Right ventricle myocardium inferior (tissue), 1 donor: ENCODE measurements at places on chromosomes 1 and 21.

GRCh38 chr1:36222481-36223380 lies 1.5 kb upstream of the THRAP3 start:
- no peak for DNase-seq

DNA sequence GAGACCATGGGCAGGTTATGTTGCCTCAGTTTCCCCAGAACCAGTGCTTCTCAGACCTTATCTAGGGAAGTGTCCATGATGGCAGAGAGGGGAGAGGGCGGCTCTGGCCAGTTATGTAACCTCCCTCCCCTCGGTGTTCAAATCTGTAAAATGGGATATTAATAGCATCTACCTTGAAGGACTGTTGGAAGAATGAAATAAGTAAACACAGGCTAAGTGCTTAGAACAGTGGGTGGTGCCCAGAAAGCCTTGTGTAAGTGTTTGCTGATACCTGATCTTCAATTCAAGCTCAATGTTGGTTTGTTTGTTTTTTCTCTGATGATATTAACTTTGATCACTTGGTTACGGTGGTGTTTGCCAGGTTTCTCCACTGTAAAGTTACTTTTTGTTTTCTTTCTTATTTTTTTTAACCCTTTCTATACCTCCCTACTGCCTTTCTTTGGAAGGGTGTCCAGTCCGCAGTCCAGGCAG lies 34.9 kb downstream of the EPHA2 start:
- DNase-seq, result peak; percentile 55

GRCh38 chr1:14516974-14517840 lies 81.3 kb upstream of the KAZN start:
- no peak for DNase-seq

GRCh38 chr1:202029727-202030126 lies 19.3 kb downstream of the ELF3 start:
- no peak for DNase-seq

- no peak for DNase-seq
Measured at GRCh38 chr1:157040802-157041201, 4.7 kb downstream of the ARHGEF11 start.

GRCh38 chr21:44815852-44816628 lies 1.8 kb downstream of the SUMO3 start:
- DNase-seq, result no peak

GRCh38 chr1:31368611-31369107 lies 4.2 kb downstream of the FABP3 start:
- DNase-seq, result no peak

- DNase-seq, result no peak
Measured at GRCh38 chr21:36386031-36386642, 945 bp downstream of the CHAF1B start.

DNA sequence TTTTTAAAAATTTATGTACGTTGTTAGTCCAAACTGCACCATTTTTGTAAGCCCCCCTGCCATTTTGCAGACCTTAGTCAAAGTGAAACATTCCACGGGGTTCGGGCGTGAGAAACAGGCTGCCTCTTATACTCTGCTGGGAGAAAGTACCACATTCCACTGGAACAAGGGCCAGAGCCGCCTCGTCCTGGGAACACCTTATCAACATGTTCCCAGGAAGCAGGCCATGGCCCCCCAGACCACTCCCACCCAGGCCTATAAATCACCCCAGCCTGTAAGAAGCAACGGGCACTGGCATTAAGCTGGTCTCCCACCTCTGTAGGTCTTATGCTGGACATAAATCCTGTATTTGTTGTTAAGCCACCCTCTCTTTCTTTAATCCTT lies 854 bp upstream of the ZRANB2 start:
- DNase-seq, result peak; percentile 48

DNA sequence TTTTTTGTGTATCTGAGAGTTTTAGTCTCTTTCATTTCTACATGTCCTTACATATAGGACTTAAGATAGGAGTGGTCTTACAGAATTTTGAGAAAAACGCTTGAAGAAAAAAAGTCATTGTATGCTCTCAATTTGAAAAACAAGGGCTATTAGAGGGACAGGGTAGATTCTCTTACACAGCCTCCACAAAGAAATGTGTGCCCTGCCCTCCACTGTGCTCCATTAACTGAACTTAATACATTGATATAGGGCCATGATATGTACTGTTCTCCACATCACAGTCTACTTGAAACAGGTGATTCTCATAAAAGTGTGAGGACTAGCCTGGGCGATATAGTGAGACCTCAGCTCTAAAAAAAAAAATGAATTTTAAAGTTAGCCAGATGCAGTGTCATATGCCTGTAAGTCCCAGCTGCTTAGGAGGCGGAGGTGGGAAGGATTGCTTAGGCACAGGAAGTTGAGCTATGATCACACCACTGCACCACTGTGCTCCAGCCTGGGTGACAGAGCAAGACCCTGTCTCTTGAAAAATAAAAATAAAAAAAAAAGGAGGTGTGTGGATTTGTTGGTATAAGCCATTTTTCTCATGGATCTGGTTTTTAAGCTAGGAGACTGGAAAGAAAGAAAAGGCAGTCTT lies 77.0 kb downstream of the HMCN1 start:
- peak; percentile 25 for DNase-seq

DNA sequence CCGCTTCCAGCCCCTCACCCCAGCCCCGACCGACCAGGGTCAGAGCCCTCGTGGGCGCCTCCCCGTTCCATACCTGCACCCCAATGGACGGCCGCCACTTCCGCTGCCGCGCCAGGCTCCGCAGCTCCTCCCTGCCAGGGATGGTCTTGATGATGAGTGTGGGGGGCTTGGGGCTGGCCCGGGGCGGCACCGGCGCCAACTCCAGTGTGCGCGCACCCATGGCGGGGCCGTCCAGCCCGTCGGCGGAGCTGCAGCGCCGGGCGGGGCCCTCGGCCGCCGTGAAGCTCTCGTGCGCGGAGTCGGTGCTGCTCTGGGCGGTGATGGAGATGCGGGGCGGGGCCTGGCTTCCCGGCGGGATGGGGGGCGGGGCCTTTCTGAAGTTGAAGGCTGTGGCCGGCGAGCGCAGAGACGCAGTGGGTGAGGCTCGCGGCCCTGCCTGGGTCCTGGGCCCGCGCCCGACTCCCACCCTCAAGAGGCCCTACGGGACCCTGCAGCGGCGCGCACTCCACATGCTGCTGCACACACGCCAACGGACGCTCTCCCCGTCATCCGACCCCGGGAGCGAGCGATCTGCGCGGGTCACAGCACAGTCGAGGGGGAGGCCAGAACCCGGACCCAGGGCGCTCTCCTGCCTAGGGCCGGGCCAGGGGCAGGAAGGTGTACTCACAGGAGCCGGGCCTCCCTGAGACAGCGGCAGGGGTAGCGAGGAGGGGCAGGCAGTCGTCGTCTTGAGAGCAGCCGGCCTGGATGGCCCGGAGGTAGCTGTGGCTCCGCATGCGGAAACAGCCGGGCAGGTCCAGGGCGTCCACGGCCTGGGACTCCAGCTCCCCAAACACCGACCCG lies 26.1 kb upstream of the SMIM12 start:
- DNase-seq, result no peak

GRCh38 chr1:100075773-100076172 lies 57.0 kb downstream of the SASS6 start:
- no peak for DNase-seq

- DNase-seq, result no peak
Measured at GRCh38 chr1:113793878-113794834, 18.1 kb downstream of the RSBN1 start.

DNA sequence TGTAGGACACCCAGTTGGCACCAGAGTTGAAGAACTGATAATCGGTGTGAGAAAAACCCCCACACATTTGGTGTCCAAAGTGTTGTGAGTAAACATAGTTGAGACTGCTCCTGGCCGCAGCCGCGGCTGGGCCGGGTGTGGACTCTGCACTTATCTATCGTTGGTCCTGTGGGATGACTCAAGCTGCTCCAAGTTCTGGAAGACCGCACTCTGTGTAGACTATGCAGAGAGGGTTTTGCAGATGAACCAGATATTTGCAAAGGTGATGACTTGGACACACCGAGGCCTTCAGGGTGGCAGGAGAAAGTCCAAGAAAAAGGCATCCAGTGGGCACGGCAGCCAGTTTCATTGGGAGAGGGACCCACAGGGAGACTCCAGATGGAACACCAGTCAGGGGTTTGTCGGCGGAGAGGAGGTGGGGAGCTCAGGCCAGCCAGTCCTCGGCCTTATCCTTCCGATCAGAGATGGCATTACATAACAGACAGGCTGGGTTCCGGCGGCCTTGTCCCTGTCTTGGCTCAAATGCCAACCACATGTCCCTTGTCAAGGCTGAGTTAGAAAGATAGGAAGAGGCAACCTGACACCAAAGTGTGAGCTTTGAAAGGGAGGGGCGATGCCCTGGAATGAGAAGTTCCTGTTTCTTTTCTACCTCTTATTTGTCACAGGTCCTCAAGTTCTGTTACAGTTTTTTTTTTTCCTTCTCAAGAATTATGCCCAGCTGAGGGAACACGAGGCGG lies 21.1 kb downstream of the C2CD2 start:
- DNase-seq, result peak; percentile 82

- DNase-seq, result peak; percentile 81
Measured at GRCh38 chr1:216723274-216723780, at the start of gene ESRRG. TSS of gene ESRRG (minus strand) at chr1:216723429. CDS start at chr1:216723299, 130 bp downstream.

DNA sequence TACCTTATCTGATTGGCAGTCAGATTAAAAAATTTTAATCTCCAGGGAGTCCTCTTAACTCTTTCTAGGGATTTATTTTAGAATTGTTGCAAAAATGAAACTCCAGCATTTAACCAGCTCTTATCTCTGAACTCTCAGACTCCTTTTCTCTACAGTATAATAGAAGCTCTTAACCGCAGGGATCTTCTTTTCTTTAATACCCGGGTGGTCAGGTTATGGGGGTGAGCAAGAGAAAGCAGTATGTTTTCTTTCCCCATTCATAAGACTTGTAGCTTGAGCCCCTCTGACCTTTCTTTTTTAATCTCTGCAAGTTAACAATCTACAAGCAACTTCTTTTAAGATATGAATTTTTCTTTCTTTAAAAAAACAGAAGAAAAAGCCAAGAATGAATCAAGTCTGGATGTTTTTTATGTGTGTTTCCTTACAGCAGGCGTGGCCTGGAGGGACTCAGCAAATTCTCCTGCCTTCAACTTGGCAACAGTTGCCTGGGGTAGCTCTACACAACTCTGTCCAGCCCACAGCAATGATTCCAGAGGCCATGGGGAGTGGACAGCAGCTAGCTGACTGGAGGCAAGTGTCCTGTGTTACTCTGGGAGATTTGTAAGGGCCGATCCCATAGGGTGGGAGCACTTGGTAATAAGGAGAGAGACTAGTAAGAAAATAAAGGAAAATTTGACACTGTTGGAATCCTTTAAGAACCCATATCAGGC lies 13.4 kb upstream of the OLFML3 start:
- no peak for DNase-seq
